ENCODE measurements at places on chromosomes 2 and 18. TPM values are rescaled to one million over a fixed set of nuclear protein-coding genes. Genes with fewer than 3 reads are reported as not detected.

The PRKAG3 gene
- total RNA-seq: not detected

GRCh38 chr2:97067279-97068004 lies 27.2 kb downstream of the FAHD2B start:
- no peak for DNase-seq

The RNF152 gene
- total RNA-seq: 17.8 TPM

DNA sequence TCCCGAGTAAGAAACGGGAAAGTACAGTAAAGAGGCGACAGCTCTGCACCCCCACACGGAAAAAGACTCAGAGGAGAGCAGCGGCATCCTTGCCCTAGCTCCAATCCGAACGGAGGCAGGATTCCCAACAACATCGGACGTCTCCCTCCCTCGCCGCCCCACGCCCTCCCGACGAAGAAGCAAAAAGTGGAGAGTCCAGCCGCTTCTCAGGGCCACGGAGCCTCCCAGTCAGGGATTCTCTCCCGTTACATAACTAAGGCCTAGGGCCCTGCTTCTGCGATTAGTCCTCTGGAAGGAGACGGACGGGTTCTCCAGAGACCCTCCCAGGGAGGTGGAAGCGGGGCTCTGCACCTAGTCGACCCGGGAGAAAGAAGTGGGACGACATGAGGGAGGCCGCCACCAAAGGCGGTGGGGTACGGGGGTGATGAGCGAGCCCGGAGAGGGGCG lies 587 bp downstream of the SUMO1 start:
- peak; percentile 30 for DNase-seq

The POTEI gene
- total RNA-seq: not detected

DNA sequence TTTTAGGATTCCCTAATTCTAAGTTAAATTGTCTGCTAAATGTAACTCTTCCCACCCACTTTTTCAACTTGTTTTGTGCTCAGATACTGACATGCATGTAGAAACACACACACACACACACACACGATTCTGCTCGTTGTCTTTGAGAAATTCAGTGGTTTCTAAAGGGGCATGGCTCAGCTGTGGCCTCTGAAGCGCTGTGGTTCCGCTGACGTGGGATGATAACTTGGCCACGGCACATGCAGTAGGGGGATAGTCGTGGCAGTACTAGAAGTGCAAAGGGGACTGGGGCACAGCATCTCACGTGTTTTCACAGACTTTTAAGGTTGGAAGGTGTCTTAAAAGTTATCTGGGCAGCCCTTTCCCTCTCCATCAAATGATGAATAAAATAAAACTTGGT lies 18.4 kb downstream of the CASP10 start:
- DNase-seq: no peak

The NBEAL1 gene
- total RNA-seq: 21.0 TPM

The NTSR2 gene
- not detected for total RNA-seq

The WIPF1 gene
- 13.9 TPM for total RNA-seq

GRCh38 chr2:240875228-240876034 lies 6.8 kb downstream of the AGXT start:
- DNase-seq: no peak

The MYO1B gene
- 10.8 TPM for total RNA-seq

- DNase-seq: no peak
These were observed 30.9 kb upstream of the OSBPL6 start for GRCh38 chr2:178163395-178163794.

The FAM136A gene
- total RNA-seq: 25.3 TPM

The REEP1 gene
- total RNA-seq: 43.4 TPM

- DNase-seq: no peak
These were observed 18.1 kb downstream of the RAB31 start for GRCh38 chr18:9726175-9726574.

The MARCHF4 gene
- 0.56 TPM for total RNA-seq

GRCh38 chr18:74368901-74369705 lies 53.5 kb downstream of the C18orf63 start:
- no peak for DNase-seq

The IL37 gene
- not detected for total RNA-seq

DNA sequence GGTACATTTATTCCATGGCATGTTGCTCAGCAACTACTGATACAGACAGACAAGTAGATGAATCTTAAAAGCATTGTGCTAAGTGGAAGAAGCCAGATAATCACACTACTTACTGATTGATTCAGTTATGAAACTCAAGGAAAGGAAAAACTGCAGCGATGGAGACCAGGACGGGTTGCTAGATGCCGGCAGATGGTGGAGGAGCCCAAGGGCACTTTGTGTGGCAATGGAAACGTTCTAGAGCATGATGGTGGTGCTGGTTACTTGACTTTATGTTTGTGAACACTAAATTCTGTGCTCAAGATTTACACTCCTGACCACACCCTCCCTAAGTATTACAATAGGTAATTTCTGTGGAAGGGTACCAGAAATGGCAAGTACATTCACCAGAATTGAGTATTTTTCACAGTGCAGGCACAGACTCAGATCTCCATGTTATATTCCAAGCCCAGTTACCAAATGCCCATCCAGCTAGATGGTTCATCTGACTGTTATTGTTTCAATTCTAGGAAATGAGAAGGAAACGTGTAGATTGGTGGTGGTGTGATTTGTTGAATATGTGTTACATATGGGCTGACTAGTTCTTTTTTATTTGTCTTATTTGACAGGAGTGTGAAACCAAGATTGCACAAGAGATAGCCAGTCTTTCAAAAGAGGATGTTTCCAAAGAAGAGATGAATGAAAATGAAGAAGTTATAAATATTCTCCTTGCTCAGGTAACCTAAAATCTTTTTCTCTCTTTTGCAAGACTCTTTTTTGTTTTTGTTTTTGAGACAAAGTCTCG lies 55.1 kb downstream of the RALBP1 start:
- no peak for DNase-seq

DNA sequence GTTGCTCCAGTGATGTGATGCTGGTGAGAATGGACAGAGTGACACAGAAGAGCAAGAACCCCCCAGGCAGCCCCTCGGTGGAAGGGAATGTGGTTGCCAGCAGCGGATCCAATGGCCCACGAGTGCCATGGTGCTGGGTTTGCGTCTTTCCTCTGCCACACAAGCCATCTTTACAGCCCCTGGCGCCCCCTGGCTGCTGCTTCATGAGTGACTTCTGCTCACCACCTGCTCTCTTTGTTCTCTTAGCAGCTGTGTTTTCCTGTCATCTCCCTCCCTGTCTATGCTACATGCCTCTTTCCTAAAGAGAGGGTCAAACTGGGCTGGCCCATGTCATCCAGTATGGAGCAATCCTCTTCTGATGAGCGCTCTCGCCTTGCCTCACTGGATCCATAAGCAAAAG lies 300.0 kb upstream of the SMIM21 start:
- DNase-seq: peak; percentile 20

DNA sequence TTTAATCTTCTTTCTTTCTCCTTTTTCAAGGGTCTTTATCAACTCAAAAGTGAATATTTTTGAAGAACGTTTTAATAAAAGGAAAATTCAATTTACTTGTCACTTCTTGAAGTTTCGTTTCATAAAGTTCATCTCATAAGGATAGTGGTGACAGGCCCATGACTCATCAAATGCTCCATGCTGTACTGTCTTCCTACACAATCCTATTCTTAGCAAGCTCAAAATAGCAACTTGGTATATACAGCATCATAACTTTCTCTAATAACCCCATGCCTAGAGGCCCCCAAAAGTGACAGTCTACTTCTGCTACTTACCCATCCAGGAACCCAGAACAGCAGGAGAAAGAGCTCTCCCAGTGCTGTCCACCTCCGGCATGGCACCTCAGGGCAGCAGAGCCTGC lies 7.7 kb downstream of the FBXO15 start:
- no peak for DNase-seq

The KANSL1L gene
- total RNA-seq: 20.3 TPM

GRCh38 chr2:86744152-86744551 lies 24.1 kb downstream of the RMND5A start:
- no peak for DNase-seq

GRCh38 chr2:134782792-134783191 lies 55.6 kb upstream of the ACMSD start:
- DNase-seq: no peak

GRCh38 chr2:222358876-222359275 lies 60.1 kb upstream of the PAX3 start:
- peak; percentile 13 for DNase-seq

GRCh38 chr2:96342085-96342484 lies 6.5 kb downstream of the NCAPH start:
- DNase-seq: no peak

GRCh38 chr18:616380-616995 lies 19.7 kb downstream of the CLUL1 start:
- DNase-seq: no peak

- no peak for DNase-seq
These were observed 33.7 kb downstream of the FASTKD2 start for GRCh38 chr2:206799083-206799482.

The CXCR1 gene
- 0.23 TPM for total RNA-seq
